ENCODE measurements at places on chromosomes 2 and 18. TPM values are rescaled to one million over a fixed set of nuclear protein-coding genes. Genes with fewer than 3 reads are reported as not detected.
A peak's percentile ranks its signal among the peaks of the same experiment; 100 is the strongest.

GRCh38 chr2:130341562-130342019 is 1.1 kb upstream of the IMP4 start:
- no peak for DNase-seq

DNA sequence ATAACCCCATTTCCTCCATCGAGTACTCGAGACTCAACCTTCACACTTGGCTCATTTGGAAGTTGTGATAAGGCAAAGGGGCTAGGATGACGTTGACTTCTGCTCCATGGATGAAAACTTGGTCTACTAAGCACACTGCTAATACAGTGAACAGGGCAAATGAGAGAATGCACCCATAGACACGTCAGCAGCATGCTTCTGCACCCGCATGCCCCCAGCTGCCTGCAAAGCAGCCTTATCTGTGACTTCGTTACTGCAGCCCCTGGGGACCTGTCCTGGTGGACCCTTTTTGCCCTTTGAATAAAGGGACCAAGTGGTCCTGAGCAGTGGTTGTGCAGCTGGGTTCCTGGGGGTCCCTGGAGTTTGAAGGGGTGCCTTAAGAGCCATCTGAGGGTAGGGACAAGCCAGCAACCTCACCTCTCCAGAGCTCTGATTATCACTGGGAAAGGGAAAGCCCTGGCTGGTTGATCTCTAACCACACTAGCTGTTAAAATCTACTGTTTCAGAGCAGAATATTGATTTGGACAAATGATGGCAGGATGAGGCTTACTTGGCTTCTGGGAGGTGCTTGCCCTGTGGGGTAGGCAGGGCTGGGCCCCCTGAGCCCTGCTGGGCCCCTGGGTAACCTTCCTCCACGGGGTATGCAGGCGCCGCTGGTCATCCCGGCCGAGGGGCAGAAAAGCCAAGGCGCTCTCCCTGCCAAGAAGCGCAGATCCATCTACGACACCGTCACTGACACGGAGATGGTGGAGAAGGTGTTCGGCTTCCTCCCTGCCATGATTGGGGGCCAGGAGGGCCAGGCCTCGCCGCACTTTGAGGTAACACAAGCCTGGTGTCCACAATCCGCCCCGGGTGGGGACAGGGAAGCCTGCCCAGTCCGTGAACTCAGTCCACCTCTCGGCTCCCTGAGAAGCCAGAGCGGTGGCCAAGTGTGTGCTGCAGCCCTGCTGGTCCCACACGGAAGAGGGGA is 37.6 kb upstream of the GPR17 start:
- peak; percentile 60 for DNase-seq

SCN1A gene
- 0.19 TPM for total RNA-seq

DNA sequence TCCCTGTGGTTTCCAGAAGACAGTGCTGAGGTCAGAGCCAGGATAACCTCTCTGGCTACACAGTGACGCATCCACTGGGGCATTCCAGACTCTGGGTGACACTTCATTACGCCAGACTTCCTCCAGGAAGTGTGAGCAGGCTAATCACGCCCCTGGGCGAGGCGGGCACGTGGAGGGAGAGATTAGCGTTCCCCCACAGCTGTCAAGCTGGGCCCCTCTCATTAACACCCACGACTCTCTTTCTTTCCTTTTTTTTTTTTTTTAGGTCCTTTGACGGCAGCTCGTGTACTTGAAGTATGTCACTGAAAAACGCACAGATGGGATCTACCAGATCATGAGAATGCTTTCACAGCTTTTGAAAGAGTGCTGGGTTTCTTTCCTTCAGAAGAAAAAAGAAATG is 274.6 kb downstream of the AFF3 start:
- DNase-seq, result no peak

DNA sequence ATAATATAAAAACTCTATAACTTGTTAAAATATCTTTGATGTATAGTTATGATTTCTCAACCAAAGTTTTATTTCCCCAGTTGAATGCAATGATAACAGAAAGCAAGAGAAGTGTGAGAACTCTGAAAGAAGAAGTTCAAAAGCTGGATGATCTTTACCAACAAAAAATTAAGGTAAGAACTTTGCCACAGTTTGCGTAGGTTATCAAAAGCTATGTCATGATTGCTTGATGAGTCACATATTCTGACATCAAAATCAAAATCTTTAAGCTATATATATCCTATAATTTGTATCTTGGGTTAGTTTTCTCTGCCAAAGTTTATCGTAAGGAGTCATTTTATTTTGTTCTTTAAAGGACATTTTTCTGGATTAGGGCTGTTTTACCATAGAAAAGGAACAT is 35.0 kb downstream of the NDC80 start:
- DNase-seq, result no peak

GRCh38 chr18:2236232-2236631 is 335.1 kb downstream of the METTL4 start:
- DNase-seq, result no peak

DNA sequence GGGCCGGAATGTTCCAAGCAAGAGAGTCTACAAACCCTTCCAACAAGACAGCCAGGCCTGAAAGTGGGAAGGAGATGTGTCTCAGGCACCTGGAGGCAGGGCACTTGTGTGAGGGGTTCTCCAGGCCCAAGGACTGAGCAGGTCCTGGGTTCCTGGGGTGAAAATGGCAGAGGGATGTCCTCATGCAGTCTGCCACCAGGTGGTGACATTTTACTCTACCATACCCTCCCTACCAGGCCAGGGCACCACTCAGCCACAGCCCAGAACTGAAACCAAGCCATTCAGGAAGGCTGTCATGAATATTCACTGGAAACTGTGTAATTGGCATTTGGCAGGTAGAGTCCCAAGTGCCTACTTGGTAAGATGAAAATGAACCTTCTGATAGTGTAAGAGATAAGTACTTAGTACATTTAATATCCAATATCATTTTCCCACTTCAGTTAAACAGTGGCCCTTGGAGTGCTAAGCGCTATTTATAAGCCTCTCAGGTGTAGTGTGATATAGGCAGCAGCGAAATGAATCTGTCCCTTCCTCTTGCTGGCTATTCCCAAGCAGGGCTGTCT is 185.1 kb downstream of the MYO5B start:
- no peak for DNase-seq

DNA sequence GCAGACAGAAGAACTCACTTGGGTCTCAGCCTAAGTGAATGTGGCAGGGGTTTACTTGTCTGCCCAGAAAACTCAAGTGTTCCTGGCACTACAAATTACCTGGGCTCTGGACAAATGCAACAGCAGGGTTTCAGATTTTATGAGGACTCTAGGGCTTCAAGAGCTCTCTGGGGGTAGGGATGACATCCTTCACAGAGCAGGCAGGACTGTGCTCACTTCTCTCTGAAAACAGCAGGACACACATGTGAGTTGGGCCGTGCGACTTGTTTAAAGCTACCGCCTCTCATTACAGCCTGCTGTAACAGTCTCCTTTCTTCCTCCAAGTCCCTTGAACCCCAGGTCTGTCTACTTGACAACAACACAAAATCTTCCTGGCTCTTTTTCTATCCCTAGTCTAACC is 212.6 kb downstream of the EN1 start:
- DNase-seq, result no peak

- DNase-seq, result peak; percentile 58
Measured at GRCh38 chr2:239154971-239155805, 245.6 kb downstream of the HDAC4 start.

- no peak for DNase-seq
Measured at GRCh38 chr2:204487447-204488229, 57.6 kb upstream of the PARD3B start.

DNA sequence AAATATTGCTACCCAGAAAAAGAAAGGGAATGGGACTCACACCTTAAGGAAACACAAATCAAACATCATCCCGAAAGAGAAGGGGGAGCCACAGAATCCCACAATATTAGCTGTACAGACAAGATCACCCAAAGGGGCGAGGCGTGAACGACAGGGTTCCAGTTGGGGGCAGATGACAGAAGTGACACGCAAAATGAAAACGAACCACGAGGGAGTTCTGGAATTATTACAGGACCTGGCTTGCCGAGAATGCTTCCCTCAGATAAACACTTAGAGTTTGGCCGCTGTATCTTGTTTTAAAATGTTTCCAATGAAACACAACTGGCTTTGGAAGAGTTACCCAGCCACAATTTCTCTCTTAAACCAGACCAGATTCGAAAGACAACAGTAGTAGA is 60.4 kb downstream of the C2orf76 start:
- DNase-seq, result no peak

DNA sequence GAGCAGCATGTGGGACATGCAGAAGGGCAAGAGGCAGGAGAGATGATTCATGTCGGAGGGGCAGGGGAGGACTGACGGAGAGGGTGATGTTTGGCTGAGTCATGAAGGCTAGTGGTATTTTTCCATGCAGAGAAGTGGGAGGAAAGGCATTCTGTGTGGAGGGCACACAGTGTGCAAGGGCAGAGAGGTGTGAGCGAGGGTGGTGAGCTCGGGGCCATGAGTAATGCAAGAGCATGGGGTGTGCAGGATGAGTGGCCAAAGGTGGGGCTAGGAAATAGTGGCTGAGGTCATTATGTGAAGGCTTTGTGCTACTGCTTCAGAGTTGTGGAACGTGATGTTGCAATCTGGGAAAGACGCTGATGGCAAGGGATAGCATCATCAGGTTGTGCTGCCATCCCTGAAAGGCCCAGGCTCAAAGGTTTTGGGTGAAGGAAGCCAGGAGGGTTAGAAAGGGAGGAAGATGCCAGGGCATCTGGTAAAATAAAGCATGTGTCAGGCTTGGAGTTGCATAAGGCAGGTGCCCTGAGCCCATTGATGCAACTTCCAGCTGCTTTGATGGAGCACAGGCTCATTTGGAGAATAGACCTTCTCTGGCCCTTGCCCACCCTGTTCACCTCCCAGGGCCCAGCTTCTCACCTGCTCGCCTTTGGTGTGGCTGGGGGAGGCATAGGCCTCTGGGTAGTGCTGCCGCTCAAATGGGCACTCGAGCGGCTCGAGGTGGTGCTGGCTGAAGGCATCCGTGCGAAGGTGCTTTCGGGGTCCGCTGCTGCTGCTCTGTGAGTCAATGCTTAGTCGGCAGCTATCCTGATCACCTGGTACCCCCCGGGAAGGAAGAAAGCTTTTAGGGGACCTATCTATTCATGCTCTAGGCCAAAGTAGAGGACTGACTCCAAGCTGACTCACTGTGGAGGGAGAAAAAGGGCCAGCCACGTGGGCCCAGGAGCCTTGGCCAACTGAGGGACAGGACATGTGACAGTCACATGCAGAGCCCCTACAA is 37.5 kb downstream of the PAX8 start:
- DNase-seq, result no peak

- DNase-seq, result no peak
Measured at GRCh38 chr2:54572262-54572635, 116.1 kb downstream of the SPTBN1 start.

DNA sequence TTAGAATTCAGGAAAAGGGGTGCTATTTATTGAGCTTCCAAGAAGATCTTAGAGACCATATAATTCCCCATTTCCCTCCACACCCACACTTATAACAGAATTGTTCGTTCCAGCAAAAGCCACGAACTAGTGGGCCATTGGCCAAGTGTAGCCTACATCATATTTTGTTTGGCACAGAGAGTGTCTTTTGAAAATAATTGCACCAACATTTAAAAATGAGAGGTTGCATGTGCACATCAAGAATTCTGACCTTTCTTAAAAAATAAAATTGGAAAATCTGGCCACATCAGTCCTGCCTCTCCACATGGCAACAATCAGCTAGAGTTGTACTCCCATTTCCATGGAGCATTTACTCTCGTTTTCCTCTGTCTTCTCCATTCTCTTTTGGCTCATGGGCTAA is 655.5 kb upstream of the FANCL start:
- no peak for DNase-seq

GORASP2 gene
- 77.7 TPM for total RNA-seq

ALLC gene
- not detected for total RNA-seq

- DNase-seq, result no peak
Measured at GRCh38 chr18:61748004-61748403, 144.8 kb downstream of the RNF152 start.

GRCh38 chr2:207334624-207335371 is 169.1 kb upstream of the KLF7 start:
- no peak for DNase-seq

B3GNT7 gene
- 6.8 TPM for total RNA-seq

- no peak for DNase-seq
Measured at GRCh38 chr2:222709191-222709891, 37.9 kb downstream of the MOGAT1 start.

DNA sequence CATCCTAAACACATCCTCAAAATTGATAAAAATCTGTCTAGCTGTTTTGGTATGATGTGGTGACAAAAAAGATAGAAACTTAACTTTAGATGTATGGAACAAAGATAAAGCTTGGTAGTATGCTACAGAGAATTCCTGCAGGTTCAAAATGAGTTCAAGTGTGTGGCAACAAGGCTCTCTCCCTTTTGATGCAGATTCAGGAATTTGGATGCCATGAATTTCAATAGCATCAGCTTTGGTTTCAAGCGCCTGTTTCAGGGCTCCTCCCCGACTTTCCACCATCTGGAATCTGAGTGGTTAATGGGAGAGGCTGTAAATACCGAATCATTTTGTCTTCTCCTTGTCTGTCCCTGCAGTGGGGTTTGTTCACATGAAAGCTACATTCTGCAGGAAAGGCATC is 180.6 kb downstream of the MTX2 start:
- DNase-seq, result no peak

- DNase-seq, result no peak
Measured at GRCh38 chr2:16861530-16861929, 195.9 kb upstream of the CYRIA start.

GRCh38 chr2:84969511-84970209 is 1.3 kb upstream of the KCMF1 start:
- no peak for DNase-seq

GRCh38 chr2:10495311-10495987 is 47.3 kb upstream of the ODC1 start:
- DNase-seq, result no peak

GRCh38 chr2:222912117-222912516 is 51.3 kb downstream of the ACSL3 start:
- no peak for DNase-seq

TIA1 gene
- total RNA-seq, result 176 TPM

ALPI gene
- 6.5 TPM for total RNA-seq

GRCh38 chr2:69466728-69467127 is 29.5 kb upstream of the NFU1 start:
- DNase-seq, result no peak

DHRS9 gene
- total RNA-seq, result 1.3 TPM

GRCh38 chr2:182592691-182593393 is 123.2 kb upstream of the DNAJC10 start:
- DNase-seq, result no peak

All from type B pancreatic cell (in vitro differentiated cells).